ENCODE measurements at places on chromosomes 1 and 21.

GRCh38 chr1:81498471-81499462 is 302.0 kb upstream of the ADGRL2 start:
- DNase-seq, result no peak

DNA sequence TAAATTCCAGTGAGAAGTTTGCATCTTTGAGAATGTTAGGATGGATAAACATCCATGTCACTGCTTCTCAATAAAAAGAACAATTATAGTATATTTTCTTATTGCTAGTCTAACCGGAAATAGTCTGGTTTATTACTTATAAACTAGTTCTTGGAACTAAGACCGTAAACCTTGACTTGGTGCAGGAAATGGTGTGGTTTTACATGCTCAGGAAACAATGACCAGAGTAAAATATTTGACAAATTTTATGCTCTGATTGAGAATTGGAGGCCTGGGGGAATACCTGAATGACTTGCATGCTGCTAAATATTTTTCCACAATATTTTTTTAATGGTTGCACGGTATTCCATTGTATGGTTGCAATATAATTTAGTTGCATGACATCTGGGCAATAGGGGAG is 76.3 kb downstream of the XCL2 start:
- DNase-seq, result no peak

GRCh38 chr1:236815941-236816340 is 20.8 kb downstream of the MTR start:
- DNase-seq, result no peak

DNA sequence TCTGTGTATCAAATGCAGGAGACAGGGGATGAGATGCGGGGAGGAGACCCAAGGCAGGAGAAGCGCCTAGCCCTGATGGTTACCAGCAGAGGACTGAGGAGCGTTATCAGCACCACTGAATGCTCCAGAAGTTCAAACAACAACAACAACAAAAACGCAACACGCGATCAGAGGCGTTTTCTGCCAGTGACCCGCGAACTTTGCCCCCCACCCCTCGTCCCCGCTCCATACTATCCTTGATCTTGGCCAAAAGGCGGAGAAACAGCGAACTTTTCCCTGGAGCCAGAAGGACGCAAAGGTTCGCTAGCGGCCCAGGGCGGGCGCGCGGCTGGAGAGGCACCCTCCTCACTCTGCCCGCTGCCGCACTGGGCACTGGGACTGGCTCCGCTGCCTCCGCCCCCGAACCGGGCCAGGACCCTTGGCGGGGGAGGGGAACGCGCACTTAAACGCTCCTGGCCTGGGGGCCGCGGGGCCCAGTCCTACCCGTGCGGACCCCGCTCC is 699 bp downstream of the ECHDC2 start:
- DNase-seq, result no peak

- DNase-seq, result no peak
Measured at GRCh38 chr1:213087911-213088310, 36.9 kb downstream of the RPS6KC1 start.

DNA sequence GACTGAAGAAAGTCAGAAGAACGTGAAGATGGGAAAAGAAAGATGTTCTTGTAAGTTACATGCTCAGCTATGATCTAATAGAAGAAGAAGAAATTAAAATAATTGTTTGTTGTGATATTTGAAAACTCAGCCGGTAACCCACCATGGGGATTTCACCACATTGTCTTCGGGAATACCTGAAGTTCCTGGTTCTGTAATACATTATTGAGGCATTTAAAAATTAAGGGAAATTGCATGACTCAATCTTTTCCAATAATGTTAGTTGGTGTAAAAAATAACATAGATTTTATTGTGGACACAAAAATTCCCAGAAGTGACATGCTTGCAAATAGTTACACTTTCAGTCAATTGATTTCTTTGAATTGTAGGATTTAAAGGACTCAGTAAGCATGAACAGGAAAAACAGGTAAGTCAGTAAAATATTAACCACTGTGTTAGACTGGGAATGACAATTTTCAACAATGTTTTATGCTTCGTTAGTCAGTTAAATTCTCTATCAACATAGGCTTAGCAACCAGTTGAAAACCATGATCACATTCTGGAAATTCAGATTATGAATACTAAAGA is 745.1 kb downstream of the LTN1 start:
- DNase-seq, result no peak
